Stimulated activated CD8-positive, alpha-beta memory T cell treated with anti-CD3 and anti-CD28 coated beads, Interleukin-4, amount 100 ng/mL, for 48 hours (primary cell): ENCODE measurements at places on chromosomes 1 and 21.

DNA sequence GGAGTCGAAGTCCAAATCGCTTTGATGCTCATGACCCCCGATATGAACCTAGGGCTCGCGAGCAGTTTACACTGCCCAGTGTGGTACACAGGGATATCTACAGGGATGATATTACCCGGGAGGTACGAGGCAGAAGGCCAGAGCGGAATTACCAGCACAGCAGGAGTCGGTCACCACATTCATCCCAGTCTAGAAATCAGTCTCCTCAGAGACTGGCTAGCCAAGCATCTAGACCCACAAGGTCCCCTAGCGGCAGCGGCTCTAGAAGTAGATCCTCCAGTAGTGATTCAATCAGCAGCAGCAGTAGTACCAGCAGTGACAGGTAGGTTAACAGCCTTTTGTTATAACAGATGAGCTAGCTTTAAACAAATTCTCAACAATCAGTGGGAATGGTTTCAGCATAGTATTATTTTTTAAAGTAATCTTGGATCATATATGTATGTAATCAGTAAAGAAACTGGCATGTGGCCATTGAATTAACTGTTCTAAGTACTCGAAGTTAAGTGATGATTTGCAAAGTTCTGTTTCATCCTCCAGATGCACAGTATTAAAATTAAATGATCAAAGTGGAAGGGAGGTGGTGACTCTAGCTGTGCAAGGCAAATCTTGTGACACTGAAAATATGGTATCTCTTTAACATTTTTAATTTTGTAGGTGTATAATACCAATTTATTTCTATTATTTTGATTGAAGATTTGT, 29.0 kb downstream of the SPEN start:
- no peak for DNase-seq

DNA sequence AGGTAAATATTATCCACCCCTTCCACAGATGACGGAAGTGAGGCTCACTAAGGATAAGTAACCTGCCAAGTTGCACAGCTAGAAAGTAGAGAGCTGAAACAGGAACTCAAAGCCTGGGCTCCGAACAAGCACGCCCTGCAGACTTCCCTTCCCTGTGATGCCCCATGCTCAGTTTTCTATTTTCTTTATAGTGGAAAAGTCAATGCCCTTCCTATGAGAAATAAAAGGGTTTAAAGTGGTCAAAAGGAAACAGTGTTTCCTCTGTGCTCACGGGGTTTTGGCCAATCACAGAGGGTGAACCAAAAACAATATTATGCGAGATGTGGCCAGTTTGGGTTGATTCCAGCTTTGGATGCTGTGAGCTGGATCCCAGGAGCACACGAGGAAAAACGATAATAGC, 44.5 kb downstream of the DDR2 start:
- no peak for DNase-seq

GRCh38 chr1:93662481-93663207, 19.0 kb downstream of the BCAR3 start:
- no peak for DNase-seq

DNA sequence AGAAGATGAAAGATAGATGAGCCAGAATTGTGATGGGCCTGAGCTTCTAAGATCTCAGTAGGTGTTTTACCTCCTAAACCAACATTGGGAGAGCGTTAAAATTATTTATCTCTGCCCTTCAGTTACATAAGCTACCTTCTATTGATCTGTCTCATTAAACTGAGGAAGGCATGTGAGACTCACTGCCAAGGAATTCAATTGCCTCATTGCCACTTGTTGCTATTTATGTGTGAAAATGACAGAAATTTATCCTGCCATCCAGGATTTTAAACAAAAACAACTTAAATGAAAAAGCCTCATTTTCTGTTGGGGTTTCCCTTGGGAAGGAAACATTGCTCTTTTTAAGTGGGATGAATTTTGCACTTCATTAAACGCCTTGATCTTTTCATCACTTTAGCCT, 78.7 kb upstream of the RUNX1 start:
- DNase-seq: no peak

DNA sequence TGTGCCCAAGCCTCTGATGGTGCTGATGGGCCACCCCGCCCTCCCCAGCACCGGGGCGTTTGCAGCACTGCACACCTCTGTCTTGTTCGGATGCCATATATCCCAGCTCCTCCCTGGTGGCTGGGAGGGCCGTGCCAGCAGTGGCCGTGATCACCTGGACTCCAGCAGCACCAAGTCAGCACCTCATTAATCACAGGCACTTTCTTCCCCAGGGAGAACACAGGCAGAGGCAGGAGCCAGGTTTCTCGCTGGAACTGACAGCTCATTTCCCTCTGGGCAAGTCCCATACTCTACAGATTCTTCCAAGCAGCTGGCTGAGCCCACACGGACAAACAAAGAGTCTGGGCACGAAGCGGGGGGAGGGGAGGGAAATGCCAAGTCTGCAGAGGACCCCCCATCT, 141.7 kb upstream of the EDN2 start:
- DNase-seq: peak; percentile 21

DNA sequence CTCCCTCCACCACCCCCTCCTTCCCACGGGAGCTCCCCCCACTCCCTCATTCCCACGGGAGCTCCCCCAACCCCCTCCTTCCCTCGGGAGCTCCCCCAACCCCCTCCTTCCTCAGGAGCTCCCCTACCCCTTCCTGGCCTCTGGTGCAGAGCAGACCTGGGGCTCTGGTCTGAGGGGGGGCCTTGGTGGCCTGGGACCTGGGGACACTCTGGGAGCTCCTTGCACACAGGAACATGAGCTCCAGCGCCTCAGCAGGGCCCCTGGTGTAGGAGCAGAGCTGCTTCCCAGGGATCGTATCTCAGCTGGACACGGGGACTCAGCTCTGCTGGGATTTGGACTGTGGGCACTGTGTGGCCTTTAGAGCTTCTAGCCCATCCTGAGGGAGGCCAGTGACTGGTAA, 19.7 kb upstream of the PRSS38 start:
- DNase-seq: no peak

- no peak for DNase-seq
Measured at GRCh38 chr21:46220275-46220810, 8.2 kb downstream of the LSS start.
